ENCODE measurements at places on chromosomes 1 and 21. TPM values are rescaled to one million over a fixed set of nuclear protein-coding genes. Genes with fewer than 3 reads are reported as not detected.

CTSS gene
- 64.7 TPM for total RNA-seq

TEDDM1 gene
- not detected for total RNA-seq

INSRR gene
- total RNA-seq: not detected

KIRREL1 gene
- total RNA-seq: 136 TPM

DNA sequence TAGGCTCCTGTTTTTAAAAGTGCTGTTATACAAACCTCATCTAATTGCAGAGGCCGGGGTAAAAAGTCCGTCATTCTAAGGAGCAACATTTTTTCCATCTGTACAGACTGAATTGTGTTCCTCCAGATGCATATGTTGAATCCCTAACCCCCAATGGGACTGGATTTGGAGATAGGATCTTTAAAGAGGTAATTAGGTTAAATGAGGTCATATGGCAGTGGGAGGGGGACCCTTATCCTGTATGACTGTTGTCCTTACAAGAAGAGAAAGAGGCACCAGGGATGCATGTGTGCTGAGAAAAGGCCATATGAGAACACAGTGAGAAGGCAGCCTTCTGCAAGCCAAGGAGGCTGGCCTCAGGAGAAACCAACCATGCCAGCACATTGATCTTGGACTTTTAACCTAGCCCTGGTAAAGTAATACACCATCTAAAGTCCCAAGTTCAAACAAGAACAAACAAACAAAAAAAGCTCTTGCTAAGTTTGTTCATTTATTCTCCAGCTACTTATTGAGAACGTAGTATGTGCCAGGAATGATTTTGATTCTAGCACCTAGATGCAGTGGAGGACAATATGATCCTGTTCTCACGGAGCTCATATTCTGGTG lies 352.4 kb downstream of the NTNG1 start:
- no peak for DNase-seq

DNA sequence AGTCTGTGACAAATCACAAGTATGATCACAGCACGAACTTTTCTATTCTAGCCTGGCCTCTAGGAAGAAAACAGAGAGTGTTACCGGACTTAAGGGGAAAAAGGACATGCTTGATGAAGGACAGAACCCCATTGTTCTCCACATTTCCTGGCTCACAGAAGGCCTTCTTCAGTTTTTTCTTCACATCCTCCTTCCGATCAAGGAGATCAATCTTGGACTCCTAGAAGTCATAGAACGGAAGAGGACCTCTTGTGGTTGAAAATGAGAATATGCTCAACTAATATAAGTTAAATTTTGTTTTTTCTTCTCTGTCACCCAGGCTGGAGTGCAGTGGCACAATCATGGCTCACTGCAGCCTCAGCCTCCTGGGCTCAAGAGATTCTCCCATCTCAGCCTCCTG lies 30.3 kb downstream of the YARS1 start:
- DNase-seq: no peak

GBP4 gene
- 5.8 TPM for total RNA-seq

Measured in thoracic aorta (tissue), 2 donors.